Activated T-cell treated with anti-CD3 and anti-CD28 coated beads for 4 hours (primary cell): ENCODE measurements at places on chromosomes 1 and 21.

DNA sequence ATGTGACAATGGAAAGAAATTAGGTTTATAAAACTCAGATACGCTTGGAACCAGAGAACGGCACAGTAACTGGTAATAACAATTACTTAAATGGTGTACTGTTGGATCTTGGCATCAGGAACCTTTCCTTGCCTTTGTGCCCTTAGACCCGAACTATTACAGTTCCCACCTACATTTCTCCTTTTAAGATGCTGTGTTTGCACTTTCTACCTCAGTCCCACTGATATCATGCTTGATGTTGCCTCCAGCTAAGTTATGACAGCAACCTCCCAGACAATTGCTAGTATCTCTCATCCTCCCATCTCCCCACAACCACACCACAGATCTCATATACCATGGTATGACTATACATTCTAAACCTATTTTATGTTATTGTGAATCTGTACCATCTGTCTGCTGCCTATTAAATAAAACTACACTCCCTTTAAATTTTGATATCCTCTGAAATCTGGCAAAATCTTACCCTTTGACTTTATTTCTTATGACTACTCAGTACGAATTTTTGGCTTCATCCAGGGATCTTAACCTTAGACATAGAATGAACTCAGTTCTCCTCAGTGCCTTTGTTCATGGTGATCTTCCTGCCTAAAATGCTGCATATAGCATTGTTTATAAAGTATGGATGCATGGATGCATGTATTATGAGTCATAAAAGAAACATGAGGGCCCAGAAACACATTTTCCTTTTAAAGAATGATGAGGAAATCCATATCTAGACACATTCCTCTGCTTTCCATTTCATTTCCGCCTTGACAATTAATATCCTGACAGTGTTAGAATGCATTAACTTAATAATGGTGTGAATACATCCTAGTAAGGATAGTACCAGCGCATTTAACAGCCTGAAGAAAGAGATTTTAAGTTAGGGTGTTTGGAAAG, 64.1 kb downstream of the LRRC8D start:
- no peak for DNase-seq

GRCh38 chr1:118360817-118361216, 175.8 kb upstream of the SPAG17 start:
- no peak for DNase-seq

DNA sequence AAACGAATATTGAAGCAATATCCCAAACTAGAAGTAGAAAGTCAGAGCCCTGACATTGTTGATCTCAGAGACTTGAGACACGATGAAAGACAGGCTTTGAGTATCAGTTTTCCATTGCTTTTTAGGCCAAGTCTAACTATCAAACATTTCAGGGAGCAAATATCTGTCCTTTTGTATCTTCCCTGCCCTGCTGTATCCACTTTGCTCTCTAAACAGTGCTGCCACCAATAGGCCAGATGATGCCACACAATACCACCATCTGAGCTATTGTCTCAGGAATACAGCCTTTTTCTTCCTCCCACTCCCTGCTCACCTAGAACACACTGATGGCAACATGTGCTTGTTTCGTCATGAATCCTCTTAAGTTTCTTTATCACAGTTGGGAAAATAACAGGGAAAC, 62.6 kb upstream of the SPAG17 start:
- no peak for DNase-seq

DNA sequence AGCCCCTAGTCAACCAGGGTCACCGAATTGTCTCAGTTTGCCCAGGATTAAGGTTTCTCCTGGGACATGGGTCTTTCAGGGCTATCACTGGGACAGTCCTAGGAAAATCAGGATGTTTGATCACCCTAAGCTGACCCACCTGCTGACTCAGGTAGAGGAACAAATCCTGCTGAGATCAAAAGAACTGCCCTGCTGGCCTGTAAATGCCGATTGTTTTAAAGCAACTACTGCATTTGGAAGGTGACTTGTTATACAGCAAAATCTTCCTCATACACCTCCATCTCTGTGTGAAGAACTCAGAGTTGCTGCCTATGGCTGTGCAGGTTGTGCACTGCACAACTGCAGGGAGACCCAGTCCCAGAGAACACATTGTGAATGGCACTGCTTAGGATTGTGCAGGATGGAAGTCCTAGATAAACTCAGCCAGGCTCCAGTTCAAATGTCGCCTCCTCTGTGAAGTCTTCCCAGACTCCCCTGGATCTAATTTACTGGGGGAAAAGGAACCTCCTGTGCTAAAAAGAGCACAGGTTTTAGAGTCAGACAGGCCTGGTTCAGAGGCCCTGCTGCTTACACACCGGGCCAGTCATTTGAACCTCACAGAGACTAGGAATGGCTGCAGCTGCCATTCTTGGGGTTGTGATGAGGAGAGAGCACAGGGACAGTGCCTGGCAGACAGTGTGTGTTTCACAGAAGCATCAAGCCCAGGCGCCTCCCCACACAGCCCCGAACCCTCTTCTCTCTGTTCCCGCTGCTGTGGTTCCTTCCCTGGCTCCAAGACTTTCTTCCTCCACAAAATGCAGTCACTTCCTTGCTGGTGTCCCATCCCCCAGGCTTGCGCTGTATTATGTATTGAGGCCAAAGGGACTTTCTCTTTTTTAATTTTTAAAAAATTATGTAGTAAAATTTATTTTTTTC, 23.2 kb upstream of the LRP8 start:
- no peak for DNase-seq

- no peak for DNase-seq
Measured at GRCh38 chr1:228210076-228210651, 2.3 kb downstream of the OBSCN start.

DNA sequence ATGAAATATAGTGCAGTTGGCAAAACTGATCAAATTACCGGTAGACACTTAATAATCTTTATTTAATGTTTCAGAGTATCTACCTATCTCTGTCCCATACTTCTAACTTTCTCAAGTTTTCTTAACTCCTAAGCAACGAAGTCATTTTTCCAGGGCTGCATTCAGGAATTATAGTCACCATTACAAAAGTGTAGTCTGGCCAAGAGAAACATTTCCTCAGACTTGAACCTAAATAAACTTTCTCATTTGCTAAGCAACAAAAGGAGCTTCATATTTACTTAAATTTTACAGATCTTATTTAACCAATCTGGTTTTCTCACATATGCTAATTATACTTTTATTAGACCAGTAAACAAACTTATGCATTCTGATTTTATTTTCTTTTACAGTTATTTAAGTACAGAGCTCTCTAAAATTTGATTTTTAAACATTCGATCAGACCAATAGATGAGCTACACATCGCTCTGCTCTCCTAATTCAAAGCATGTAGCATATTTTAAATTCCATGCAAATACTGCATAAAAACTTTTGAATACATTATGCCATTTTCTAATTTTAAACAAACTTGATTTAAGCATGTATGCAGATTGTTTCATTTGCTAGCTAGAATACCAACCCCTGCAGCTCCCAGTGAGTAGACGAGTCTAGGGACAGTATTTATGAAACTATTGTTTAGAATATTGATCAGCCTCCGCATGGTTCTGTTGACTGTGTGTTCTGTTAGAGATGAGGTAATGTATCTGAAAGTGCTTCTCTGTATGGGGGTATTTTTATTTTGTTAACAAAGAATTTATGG, 201.4 kb downstream of the CHRM3 start:
- DNase-seq: no peak

- no peak for DNase-seq
Measured at GRCh38 chr1:199182186-199182843, 543.5 kb downstream of the PTPRC start.

GRCh38 chr1:192697771-192698170, 61.8 kb downstream of the RGS13 start:
- DNase-seq: no peak

- DNase-seq: no peak
Measured at GRCh38 chr1:10674700-10675609, 121.5 kb downstream of the CASZ1 start.
